ENCODE measurements at places on chromosomes 4 and X.

- no peak for DNase-seq
These were observed 101.9 kb downstream of the PCDH7 start for GRCh38 chr4:30821859-30822612.

GRCh38 chr4:898869-899555 lies 33.1 kb downstream of the GAK start:
- no peak for DNase-seq

DNA sequence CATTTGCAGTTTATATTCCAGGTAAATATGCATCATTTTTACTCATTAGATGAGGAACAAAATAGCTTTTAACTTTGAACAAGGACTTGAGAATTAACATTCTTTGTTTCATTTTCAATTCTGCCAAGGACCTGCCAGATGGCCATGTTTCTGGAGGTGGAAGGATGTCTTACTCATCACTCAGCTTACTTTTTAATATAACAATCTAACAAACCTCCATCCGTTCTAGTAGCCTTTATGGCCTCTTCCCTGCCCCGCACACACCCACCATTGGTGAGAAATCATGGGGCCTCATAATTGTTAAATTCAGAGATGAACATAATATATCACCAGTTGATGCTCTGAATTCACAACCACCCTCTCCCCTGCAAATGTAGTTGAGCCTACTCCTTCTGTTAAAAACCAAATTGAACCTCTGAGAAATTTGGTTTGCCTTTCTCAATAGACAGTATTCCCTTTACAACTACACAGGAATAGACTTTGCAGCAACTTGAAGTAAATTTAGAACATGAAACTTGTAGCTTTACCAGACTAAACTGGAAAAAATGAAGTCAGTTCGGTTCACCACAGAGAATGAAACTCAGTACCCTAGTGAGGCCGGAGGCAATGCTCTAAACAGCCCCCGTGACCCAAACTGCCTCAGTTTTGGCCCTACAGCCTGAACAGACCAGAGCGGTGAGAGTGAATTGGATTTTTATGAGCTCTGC lies 50.1 kb upstream of the ACSL4 start:
- DNase-seq = no peak

- DNase-seq = no peak
These were observed 15.6 kb upstream of the TMEM131L start for GRCh38 chr4:153450544-153450917.

DNA sequence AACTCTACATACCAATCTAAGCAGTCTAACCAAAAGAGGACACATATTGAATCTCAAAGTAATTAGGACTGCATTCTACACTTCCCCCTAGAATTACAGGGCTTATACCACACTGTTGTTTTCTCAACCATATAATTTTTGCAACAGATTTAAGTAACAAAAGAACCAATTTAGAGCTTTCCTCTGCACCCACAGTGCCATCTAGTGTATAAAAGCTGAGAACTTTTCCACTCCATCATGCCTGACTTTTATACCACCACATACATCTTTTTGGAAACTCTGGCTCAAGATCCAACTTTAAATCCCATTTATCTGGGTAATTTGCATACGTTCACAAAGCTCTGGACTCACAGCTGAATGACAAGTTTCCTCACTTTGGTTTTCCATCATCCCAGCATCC lies 99.5 kb downstream of the EFHC2 start:
- no peak for DNase-seq

GRCh38 chr4:31141095-31141831 lies 421.1 kb downstream of the PCDH7 start:
- DNase-seq = no peak

- DNase-seq = no peak
These were observed 41.9 kb upstream of the TADA2B start for GRCh38 chr4:7001271-7001670.

DNA sequence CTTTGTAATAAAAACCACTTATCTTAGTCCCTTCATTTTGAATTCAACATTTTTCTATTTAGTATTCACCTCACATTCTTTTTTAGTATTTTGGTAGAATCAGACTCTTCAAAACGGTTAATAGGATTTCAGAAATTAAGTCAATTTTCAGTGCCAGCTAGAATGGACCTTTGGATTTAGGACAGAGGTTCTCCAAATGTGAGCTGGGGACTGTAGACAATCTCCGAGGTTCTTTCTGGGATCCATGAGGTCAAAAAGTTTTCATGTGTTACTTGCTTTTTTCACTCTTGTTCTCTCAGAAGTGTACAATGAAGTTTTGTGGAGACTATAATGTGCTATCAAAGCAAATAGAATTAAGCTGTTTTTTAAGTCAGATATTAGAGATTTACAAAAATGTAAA lies 2.3 kb upstream of the UGDH start:
- no peak for DNase-seq

DNA sequence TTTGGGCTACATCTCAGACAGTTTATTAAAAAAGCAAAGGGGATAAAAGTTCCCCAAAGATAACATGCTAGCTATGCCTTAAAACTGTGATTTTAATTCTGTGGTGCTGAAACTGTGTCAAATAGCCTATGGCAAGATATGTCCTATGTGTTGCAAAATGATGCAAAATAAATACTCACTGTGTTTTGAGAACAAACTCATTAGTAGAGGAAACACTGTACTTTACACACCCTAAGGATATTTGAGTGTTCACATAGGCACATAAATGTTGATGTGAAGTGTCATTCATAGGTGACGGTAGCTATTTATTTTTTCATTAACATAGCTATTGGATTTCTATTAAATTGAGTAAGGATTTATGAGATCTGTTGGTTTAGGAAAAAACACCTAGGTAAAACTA lies 351.9 kb downstream of the FAT4 start:
- DNase-seq = no peak

DNA sequence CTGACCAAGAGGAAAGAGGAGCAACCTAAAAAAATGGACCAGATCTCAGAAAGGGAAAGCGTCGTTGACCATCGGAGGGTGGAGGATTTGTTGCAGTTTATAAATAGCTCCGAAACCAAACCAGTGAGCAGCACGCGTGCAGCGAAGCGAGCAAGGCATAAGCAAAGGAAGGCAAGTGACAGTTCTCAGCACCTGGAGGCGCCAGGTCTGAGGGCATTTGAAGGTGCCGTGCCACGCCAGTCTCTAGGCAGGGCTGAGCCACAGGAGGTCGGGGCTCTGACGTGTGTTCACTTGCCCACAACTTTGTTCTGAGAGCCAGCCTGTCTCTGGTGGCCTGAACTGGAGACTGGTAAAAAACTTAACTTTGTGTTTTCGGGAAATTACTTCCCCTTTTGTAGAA lies 59.7 kb downstream of the TNIP2 start:
- DNase-seq = no peak

DNA sequence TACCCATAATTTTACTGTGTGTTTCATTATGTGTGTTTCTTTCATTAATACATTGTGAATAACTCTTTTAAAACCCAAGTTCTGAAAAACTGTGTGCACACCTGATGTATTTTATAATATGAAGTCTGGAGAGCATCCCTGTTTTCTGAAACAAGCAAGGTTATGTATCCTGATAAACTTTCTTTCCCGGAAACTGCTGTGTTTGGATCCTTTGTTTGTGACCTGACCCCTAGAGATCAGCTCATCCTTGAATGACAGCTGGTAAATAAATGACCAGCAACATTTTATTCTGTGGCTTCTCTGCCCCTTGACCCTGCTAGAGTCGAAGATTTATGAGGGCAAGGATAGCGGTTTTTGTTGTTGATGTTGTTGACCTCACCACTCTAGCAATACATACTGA lies 535.6 kb upstream of the ZFP42 start:
- DNase-seq = no peak

DNA sequence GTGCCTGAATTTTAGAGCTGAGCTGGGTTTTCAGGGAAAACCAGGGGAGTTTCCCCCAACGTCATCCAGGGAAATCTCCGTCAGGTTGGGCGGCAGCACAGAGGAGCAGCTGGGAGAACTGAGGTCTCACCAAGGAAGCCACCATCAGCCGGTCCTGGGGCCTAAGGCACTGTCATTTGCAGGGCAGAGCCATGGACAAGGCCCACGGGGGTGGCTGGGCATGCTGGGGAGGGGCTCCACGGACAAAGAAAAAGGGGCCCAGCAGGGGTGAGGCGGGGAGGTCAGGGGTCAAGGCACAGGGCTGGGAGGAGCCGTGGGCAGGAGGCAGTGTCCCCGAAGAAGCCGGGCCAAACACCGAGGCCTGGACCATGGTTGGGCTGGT lies 109.8 kb downstream of the HMX1 start:
- DNase-seq = no peak

DNA sequence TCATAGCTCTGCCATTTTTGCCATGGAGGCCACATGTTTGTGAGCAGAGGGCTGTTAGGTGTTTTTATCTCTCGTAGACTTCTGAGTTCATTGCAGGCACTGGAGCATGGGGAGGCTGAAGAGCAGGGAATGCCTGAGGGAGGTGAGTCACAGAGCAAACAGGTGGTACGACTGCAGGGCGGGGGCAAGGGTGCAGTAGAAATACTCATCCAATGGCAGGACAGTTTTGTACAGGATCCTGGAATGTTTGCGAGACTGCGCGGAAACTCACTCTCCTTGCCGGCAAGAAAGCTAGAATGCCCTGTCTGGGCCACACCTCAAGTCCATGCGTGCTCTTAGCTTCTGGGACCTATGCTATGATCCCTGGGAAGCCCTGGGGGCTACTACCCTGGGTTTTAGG lies 20.0 kb upstream of the VCX2 start:
- no peak for DNase-seq

DNA sequence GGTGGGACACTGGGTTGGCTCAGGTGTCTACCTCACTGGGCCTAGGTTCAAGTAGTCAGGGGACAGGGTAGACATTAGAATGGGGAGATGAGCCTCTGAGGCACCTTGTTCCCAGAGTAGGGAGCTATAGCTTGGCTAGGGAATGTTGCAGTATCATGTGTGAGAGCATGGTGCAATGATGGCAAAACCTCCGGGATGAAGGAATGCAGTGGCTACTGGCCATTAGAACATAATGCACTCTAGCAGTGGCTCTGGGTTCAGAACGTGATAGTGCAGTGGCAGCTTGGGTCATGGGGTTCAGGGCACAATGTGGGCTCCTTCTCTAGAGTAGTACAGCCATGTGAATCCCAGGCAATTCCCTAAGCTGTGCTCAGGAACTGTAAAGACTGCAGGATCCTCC lies 471.5 kb downstream of the CCSER1 start:
- DNase-seq = no peak

- DNase-seq = no peak
These were observed 67.0 kb downstream of the AASDH start for GRCh38 chr4:56320293-56320692.

- no peak for DNase-seq
These were observed 122.8 kb upstream of the NOCT start for GRCh38 chr4:138892483-138893407.

DNA sequence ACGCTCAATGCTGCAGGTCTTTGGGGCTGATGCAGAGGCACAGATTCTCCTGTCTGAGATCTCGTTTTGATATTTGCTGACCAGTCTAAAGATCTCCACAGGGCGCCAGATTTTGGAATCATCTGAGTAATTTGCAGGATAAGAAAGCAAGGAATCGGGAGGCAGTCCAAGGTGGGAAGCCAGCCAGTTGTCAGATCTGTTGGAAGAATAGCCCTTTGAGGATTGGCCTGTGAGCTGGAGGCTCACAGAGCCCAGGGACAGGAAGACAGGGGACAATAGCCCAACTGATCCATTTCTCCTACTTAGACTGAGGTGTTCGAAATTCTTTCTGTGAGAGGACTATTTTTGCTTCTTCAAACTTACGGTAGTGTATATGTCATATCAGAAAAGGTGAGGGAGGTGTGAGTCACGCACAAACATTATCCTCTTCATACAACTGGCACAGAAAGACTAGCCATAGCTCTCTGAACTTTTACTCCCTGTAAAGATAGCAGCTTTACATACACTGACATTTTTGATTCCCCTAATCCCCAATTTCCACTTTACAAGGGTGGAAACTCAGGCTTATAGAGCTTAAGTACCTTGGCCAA lies 8.8 kb downstream of the DIPK2B start:
- DNase-seq = no peak

DNA sequence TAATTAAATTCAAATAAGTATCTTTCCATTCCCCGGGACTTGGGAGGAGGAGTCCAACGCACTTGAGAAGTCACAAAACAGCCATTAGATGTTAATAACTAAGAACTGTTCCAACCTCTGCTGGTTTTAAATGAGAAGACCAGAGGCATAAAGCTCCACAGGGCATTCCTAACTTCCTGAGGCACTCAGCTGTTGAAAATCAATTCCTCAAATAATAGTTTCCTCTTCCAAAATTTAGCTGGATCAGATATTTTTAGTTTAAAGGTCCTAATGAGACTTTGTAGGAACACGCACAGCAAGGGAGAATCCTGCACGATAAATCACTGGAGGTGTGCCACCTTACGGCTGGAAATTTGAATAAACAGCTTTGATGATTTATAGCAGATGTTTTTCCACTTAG lies 504.3 kb upstream of the ZFP42 start:
- DNase-seq = no peak

DNA sequence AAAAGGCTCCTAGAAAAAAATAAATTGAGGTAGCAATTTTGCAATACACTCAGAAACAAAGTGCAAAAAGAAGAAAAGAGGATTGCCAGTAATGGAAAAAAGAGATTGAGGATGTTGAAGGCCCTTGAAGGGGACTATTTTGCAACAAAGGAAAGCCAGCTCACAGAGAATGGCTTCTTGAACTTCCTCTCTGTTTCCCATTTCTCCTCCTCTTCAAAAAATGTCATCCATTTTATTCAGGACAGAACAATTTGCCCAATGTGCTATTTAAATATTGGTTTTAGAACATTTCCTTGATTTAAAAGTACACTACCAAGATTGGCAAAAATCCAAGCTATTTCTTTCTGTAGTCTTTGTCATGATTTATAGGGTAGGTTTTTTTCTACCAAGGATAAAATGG lies 60.2 kb downstream of the GASK1B start:
- DNase-seq = no peak

GRCh38 chrX:103674531-103675454 lies 11.7 kb downstream of the MORF4L2 start:
- no peak for DNase-seq

GRCh38 chrX:75544786-75545185 lies 21.9 kb upstream of the ZDHHC15 start:
- DNase-seq = no peak

All from activated effector memory CD4-positive, alpha-beta T cell treated with Interleukin-2 at 50 U/mL for 16 hours (primary cell).